ENCODE measurements at places on chromosomes 4 and X.

DNA sequence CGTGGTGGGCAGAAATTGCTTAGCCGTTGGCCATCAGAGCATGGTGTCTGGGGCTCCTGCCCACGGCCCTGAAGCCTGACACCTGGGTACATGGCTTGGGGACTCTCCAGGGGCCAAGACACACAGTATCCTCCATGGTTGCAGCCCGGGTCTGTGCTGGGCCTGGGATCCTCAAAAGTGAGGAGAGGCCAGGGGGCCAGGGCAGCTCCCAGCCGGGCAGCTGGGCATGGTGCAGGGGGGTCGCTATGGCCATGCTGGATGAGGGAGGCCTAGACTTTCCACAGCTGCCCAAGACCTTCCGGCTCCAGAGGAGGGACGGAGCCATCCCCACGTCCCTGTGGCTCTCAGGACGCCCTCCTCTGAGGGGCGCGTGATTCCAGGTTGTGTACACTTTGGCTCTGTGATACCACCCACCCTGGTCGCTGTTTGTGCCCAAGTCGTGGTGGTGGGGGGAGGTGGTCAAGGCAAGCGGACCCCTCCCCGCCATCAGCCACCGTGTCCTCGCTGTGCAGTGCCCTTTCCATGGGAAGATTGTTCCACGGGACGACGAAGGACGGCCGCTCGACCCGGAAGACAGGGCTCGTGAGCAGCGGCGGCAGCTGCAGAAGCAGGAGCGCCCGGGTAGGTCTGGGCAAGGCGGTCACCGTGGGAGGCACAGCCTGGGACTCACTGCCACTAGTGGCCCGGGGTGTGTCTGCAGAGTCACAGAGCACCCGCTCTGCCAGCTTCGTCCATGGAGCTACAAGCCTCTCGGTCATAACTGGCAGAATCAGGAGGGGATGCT, 25.7 kb downstream of the NKX1-1 start:
- DNase-seq = no peak

DNA sequence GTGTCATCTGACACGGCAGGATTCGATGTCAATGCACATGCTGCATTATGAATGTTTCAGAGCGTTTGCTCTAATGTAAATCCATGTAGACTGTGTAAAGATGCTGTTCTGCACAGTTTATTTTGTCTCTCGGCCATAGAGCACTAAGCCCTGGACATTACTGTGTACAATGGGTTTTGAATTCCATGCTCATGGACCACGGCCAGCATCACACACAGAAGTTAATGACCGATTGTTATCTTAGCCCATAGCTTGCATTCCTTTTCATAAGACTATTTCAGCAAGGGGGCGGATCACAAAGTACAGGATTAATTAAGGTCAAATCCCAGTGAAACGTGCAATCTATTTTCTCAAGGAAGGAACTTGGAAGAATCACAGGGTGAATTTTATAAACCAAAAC, 286.1 kb upstream of the TENM3 start:
- peak; percentile 89 for DNase-seq

DNA sequence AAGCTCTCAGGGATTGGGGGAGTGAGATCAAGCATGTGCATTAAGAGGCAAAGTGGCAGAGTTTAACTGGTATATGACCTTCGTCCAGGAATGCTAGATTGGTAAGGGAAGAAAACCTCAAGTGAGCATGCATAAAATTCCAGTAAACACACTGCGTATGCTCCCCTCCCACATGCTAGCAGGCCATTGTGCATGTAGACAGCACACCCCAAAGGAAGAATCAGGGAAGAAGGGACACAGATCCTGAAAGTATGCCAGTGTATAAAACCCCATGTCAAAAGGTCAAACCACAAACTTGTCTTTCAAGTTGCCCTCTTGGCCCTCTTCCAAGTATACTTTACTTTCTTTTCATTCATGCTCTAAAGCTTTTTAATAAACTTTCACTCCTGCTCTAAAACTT, 405.2 kb upstream of the CNKSR2 start:
- no peak for DNase-seq

DNA sequence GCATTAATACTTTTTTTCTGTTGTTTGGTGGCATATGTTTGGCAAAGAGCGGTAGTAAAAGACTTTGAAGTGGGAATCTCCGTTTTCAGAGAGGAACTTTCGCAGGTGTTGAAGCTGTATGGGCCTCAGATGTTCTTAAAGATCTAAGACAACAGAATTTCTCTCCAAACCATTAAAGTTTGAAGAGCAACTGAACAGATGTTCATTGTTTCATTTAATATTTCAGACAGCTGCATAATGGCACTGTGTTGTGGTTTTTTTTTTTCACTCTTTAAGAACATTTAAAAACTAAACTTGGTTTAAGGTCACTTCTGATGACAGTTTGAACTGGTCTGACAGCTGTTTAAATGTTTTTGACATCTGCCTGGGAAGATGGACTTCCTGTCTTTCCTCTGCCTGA, 882.7 kb upstream of the PCDH10 start:
- no peak for DNase-seq

DNA sequence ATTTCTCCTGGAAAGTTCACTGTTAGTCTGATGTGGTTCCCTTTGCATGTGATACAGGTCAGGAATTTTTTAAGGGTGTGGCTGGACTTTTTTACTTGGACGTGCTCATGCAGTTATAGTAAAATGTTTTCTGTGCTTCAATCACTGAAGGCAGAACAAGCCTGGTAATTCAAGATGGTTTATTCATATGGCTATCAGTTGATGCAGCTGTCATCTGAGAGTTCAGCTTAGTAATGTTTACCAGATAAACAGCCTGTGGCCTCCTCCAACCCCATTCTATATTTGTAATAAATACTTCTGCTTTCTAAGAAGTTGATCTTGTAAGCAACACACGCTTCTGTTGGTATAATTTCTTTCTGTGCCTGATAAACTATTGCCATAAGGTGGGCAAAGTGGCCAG, 2105.9 kb downstream of the ARAP2 start:
- DNase-seq = no peak

DNA sequence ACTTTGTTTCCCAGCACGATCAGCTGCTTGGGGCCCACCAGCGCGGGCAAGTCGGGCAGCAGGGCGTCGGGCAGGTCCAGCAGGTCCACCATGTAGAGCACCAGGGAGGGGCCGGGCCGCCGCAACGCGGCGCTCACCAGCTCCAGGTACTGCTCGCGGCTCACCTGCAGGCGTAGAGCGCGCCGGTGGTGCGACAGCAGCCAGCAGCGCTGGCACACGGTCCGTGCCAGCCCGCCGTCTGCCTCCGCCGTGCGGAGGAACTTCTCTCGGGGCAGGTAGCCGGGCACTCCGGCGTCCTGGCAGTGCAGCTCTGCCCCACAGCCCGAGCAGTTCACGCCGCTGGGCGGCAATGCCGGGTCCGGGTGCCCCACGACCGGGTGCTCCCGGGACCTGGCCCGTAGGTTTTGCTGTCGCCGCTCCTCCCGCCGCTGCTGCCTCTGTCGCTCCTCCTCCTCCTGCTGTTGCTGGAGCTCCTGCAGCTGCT, 527 bp downstream of the NOA1 start:
- no peak for DNase-seq

DNA sequence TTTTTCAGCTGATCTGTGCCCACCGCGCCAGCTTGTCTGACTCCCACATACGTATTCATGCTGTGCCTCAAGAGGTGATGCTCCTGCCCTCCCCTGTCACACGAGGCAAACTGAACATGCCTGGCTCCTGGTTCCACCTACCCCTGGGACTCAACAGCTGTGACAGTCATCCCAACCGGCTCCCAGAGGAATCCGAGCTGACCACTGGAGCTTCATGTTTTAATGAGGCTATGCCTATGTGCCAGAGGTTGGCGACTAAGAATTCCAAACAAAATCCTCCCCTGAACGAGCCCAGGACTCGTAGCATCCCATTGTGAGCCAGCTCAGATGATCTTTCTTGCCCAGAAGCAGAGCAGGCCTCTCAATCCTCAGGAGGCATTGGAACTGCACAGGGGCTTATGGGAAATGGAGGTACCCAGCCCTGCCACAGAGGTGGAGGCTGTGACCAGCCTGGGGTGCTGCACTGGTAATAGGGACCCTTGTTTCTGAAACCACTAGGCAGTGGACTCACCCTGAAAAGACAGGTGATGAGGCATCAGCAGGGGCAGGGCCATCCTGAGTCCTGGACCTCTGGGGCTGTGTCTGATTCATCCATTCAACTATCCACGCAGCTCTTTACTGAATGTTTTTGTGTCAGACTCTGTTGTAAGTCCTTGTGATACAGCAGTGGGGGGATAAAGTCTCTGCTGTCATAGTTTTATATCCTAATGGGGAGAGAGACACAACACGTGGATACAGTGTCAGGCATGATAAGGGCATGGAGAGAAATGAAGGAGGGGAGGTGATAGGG, 325.0 kb downstream of the EVC2 start:
- no peak for DNase-seq

- DNase-seq = no peak
These were observed 162.5 kb downstream of the BANK1 start for GRCh38 chr4:101952985-101953384.

DNA sequence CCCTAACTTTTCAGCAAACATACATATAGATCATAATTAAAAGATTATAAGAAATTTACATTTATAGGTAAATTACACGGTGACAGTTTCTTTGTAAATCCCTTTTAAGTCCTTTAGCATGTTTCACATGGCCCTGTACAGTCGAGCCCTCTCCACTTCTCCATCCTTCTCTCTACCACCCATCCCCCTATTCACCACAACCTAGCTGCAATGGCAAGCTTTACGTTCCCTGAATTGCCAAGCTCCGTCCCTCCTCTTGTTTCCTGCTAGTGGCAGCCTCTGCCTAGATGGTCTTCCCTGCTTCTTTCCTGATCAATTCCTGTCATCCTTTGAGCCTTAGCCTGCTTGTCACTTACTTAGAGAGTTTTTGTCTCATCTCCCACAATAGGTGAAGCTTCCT, 116.2 kb downstream of the TMA16 start:
- DNase-seq = no peak

- DNase-seq = no peak
These were observed 132.5 kb downstream of the ARHGAP6 start for GRCh38 chrX:11533199-11533651.

GRCh38 chr4:6391852-6392188, 80.6 kb downstream of the PPP2R2C start:
- no peak for DNase-seq

DNA sequence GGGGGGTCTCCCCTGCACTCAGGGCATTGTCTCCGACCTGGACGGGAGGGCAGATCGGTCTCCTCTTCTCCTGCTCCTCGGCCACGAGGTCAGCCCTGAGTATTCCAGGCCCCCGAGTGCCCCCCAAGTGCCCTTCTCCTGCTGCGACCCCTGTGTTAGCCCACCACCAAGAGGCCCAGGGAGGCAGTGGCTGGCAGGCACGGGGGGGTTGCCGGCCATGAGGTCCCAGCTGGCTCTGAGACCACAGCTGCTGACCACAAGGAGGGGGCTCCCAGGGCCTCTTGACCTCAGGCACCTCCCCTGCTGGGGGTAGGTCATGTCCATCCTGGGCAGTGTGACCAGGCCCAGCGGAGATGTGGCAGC, 186.1 kb upstream of the PSAPL1 start:
- DNase-seq = no peak

DNA sequence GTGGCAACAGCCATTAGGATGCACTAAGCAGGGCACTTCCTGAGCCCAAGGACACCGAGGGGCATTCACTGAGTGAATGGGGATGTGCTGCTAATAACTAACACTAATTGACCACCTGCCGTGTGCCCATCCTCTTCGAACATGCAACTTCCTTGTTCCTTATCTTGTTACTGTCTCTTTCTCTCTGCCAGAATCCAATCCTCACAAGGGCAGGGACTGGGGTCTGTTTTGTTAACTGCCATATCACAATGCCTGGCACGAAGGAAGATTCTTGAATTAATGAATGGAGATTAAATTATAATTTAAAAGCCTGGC, 1.3 kb downstream of the ERAS start:
- DNase-seq = no peak

DNA sequence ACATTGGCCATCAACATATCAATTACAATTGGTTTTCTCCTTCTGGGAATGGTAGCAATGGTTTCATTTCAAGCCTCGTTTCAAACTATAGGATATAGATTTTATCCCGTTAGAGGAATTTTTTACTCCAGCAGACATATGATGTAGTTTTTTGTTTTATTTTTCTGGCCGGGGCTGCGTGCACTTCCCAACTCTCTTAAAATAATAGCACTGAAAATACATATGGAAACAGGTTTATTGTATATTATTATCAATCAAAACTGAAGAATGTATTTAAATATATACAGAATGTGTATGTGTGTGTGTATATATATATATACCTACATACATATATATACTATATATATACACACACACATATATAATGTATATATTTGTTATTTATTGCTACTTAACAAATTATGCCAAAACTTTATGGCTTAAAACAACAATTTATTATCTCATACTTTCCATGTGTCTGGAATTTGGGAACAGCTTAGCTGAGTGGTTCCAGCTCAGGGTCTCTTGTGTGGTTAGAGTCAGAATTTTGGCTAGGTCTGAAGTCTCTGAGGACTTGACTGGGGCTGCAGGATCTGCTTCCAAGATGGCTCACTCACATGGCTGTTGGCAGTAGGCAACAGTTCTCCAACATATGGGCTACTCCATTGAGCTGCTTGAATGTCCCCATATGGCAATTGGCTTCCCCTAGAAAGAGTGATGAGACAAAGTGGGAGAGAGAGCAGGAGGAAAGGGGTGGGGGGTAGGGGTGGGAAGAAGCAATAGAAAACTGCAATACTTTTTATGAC, 314.1 kb downstream of the PPP1R2C start:
- DNase-seq = no peak

DNA sequence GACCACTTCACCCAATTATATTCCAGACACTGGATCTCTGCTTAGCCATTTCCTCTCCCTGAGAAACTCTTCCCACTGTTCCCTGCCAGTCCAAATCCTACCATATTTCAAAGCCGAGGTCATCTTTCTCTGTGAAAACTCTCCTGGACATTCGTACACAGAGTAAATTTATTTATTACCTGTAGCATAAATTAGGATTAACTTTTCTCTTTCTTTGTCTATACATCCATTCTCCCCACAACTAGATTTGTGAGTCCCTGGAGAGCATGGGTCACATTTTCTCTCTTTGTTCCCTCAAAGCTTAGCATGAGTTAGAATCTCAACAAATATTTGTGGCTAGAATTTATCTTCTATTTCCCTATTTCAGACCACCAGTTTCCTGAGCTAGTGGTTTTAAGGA, 27.8 kb upstream of the SMIM10 start:
- no peak for DNase-seq

- no peak for DNase-seq
These were observed 1365.4 kb downstream of the ARAP2 start for GRCh38 chr4:34878961-34879360.

DNA sequence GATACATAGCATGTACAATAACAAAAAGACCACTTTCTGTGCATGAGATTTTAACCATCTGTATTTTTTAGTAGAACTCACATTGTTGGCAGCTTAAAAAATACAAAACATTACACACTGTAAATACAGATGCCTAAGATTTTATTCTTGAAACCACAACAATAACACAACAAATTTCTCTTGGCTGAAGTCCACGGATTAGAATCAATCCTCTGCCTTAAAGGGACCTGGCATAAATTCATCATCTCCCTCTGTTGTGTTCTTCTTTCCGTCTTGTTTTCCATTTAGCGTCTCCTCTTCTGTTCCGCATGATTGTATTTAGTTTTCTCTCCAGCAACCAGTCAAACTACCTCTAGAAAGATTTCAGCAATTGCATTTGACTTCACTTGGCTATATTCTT, 231.0 kb downstream of the SPOCK3 start:
- no peak for DNase-seq

Data from SJSA1 (cell line).